Stimulated activated CD8-positive, alpha-beta memory T cell treated with anti-CD3 and anti-CD28 coated beads, Interleukin-4, amount 100 ng/mL, for 48 hours (primary cell): ENCODE measurements at places on chromosomes 5 and 9.
A peak's percentile ranks its signal among the peaks of the same experiment; 100 is the strongest.

DNA sequence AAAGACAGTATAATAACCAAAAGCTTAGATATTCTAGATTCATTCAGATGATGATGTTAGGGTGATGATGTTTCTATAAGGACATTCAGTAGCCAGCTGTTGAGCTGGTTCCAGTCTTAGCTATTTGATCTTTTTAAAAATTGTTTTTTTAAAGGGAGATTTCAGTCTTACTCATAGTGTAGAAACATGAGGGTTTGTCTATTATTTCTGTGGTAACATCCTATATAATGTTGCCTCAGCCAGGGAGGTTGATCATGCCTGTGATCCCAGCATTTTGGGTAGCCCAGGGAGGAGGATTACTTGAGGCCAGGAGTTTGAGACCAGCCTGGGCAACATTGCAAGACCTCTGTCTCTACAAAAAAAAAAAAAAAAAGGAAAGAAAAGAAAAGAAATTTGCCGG is 167.8 kb downstream of the DOCK2 start:
- no peak for DNase-seq

GRCh38 chr9:78806492-78807160 is 509.7 kb downstream of the PSAT1 start:
- DNase-seq = no peak

GRCh38 chr9:136095070-136096058 is at the start of gene NACC2:
Gene NACC2 (minus strand): TSS chr9:136095289. CDS start chr9:136050521, 44,768 bp downstream.
- peak; percentile 53 for DNase-seq

- DNase-seq = no peak
Observed at GRCh38 chr5:118981783-118982182, 6.6 kb downstream of the DTWD2 start.

DNA sequence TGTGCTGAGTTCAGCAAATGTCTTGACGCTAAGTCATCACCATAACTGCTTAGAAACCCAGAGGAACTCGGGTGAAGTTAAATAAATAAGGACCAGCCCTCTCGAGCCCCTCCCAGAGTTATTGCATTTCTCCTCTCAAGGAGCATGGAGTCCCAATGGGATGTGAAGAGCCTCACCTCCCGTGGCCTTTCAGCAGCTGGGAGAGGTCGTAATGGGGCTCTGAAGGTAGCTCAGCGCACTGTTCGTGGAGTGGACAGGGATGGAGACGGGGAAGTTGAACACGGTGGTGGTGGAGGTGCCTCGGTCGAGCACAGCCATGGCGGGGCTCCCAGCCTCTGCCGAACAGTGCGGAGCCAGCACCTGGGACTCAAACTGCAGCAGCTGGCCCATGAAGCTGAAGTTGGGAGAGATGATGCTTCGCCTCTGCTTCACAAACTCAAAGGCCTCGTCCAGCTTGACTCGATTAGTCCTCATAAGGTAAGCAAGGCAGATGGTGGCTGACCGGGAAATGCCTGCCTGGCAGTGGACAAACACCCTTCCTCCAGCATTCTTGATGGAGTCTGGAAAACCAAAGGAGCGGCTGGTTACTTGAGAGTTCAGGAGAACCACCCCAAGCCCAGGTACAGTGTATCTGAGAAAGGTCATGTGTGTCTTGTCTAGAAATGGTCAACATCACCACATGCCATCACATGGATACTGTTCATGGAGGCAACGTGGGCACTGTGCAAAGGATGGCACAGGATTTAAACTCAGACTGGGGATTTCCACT is 2.2 kb downstream of the DUSP1 start:
- DNase-seq = no peak

- DNase-seq = no peak
Observed at GRCh38 chr9:107548298-107549142, 59.0 kb upstream of the KLF4 start.

DNA sequence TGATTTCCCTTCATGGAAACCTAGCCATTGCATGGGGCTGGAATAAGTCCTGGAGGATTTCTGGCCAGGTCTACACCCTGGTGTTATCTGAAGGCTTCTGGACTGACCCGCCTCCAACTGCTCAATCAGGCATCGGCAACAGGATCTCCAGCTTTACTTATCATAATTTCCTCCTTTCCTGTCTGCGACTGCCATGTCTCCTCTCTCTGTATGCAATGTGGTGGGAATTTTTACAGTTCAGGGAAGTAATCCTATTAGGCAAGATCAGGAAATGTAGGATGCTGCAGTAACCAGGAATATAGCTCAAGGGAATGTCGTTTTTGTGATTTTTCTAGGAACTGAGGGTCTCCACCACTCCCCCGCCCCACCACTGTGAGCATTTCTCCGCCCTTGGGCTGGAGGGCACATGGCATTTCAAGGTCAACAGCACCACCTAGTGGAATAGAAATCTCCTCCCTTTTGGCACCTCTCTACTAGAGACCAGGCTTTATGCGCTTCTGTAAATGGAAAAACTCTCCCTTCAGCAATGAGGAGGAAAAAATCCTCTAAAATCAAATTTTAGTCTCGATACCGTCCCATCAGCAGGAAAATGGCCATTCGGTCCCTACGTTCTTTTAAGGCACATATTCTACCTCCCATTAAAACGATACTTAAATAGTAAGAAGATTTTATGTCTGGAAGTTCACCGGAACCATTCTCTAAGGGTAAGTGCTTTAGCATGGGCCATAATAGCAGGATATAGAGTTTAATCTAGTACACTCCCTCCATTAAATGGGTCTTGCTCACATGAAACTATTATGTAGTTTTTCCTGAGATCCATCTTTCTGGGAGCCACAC is 93.0 kb downstream of the YTHDC2 start:
- peak; percentile 36 for DNase-seq

GRCh38 chr5:134085411-134085810 is 29.1 kb upstream of the TCF7 start:
- no peak for DNase-seq

GRCh38 chr5:57172466-57173318 is 1.2 kb upstream of the GPBP1 start:
- DNase-seq = no peak

- DNase-seq = no peak
Observed at GRCh38 chr5:151663617-151664293, 23.0 kb downstream of the SPARC start.

- DNase-seq = no peak
Observed at GRCh38 chr5:157729858-157730257, 1.4 kb upstream of the THG1L start.

DNA sequence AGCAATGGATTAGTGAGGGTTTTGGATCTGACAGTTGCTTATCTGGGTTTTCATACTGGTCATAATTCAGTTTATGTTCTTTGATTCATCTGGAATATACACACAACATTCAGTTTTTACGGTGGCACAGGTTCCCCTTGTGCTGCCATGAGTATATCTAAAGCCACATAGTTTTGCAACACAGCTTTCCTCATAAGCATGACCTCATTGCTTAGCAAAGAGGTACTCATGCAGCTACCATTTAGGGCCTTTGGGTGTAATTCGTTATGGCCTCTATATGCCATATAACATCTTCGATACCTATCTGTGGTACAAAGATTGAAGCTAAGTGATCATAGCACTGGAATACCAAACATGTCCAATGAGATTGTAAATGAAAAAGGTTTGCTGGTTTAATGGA is 2.9 kb upstream of the RBM22 start:
- DNase-seq = no peak

DNA sequence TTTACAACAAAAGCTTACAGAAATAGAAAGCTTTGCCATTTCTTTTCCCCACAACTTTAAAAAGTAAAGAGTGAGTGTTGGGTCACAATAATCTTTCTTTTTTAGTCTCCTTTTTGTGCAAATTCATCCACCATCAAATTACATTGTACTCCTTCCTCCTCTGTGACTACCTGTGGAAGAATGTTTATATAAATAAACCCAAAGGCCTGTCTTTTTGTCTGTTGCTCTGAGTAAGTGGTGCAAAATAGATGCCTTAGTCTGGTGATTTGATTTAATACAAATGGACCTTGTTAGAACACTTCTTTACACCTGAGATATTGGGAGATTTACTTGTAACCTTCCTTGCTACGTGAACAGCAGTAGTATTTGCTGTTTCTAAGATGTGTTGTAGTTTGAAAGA is 53.5 kb upstream of the TAF11L2 start:
- no peak for DNase-seq

DNA sequence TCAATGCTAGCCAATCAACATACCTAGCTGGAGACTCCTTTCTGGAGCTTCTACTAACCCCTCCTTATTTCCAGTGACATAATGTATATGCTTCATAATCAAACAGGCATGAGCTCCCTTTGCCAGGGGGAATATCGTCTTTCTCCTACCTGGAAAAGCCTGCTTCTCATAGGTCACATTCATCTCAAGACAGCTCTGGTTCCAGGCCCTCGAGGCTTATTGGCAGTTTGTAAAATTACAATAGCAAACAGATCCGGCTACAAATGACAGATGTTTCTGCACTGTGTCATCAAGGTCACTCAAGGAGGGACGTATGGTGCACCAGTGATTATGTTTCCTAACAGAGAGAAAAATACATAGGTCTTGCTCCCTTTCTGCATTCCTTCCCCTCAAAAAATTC is 140.0 kb downstream of the SAXO1 start:
- no peak for DNase-seq

DNA sequence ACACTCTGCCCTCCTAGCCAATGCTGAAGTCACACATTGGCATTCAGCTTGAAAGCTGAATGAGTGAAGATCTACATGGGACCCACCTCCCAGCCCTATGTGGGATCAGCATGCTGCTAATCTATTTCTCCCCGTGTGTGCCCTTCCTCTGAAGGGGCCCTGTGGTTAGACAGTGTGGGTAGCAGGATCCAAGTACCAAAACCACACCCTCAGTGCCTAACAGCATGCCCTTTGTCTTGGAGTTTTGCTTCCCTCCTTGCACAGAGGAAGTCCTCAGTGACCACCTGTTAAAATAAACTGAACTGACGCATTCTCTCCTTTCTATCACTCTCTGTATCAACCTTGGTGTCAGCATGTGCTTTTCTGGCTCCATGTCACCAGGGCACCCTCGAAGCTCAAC is 25.0 kb downstream of the SH3TC2 start:
- DNase-seq = no peak

DNA sequence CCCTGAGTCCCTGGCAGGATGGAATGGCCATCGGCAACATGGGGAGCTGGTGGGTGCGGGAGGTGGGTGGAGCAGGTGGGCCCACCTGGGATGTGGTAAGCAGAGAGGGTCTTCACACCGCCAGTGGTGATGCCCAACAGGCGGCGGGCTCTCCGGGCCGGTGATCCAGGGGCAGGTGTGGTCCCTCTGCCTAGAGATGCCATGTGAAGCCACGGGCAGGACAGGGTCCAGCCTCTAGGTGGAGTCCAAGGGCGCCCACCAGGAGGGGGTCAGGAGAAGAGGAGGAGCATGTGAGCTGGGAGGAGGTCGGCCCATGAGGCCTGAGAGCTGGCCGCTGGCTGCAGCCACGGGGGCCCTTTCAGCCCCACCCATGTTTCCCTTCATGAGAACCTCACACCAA is 221.1 kb downstream of the FANCC start:
- DNase-seq = no peak

- DNase-seq = no peak
Observed at GRCh38 chr9:89541798-89542197, 43.9 kb upstream of the SEMA4D start.

- DNase-seq = peak; percentile 9
Observed at GRCh38 chr9:92155221-92155620, 40.0 kb upstream of the SPTLC1 start.
